ENCODE measurements at places on chromosomes 7 and 10.

- DNase-seq, result peak; percentile 42
Measured at GRCh38 chr7:139118234-139118804, 8.8 kb upstream of the ZC3HAV1 start.

- DNase-seq, result peak; percentile 21
Measured at GRCh38 chr10:52146766-52147165, 167.3 kb upstream of the DKK1 start.

GRCh38 chr10:6005856-6006395 is 28.6 kb upstream of the IL15RA start:
- DNase-seq, result no peak

GRCh38 chr10:98269435-98269912 is 1.5 kb upstream of the LOXL4 start:
- DNase-seq, result peak; percentile 86

DNA sequence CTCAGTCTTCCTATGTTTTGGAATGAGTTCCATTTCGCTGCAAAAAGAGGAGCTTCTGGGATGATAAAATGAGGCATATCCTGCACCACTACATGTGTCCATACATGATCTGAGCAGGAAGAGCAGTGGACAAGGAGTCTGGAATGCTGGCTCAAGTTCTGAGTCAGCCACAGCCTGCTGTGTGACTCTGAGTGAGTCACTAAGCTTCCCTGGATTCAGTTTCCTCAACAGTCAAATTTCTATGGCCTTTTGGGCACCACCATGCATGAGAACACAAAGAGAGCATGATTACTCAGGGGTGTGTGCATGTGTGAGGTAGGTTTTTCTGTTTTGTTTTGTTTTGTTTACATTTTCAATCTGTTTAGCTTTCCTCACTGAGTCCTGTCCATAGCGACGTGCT is 254.6 kb downstream of the ANKRD30A start:
- no peak for DNase-seq

DNA sequence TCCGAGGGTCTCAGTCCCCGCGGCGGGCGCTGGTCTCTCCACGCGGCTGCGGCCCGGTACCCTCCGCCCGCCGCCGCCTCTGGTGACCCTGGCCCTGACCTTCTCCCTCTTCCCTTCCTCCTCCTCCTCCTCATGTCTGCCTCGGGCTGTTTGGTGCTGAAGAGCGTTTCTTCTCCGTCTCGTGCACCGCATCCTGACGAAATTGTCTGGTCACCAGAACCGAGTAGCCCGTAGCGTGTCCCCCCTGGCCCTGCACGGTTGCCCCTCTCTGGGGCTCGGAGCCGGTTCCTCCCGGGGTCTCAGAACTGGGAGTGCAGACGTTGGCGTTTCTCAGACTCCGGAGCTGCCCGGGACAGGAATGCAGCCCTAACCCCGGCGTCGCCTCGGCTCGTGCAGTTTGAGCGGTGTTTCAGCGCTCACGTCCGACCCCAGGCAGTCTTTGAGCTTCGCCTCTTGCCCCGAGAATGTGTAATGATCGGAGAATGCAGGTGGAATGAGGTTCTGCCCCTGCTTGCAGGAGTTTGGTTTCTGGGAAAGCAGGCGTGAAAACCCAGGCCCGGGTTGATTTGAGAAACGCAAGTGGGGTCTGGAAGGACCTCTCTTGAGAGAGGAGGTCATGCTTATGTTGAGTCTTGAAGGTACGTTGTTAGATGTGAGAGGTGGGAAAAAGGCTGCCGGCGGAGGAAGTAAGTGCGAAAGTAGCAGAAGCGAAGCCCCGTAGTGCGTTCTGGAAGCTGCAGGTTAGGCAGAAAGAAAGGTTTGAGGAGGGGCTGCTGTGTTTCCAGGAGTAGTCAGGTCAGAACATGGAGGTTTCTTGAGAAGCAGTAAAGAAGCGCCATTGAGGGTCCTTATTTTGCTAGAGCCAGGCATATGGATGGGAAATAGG is 743 bp downstream of the RBM17 start:
- DNase-seq, result peak; percentile 40

GRCh38 chr10:118501171-118501570 is 94.3 kb downstream of the PRLHR start:
- peak; percentile 66 for DNase-seq

GRCh38 chr10:25683344-25683743 is 250.7 kb upstream of the MYO3A start:
- DNase-seq, result no peak

DNA sequence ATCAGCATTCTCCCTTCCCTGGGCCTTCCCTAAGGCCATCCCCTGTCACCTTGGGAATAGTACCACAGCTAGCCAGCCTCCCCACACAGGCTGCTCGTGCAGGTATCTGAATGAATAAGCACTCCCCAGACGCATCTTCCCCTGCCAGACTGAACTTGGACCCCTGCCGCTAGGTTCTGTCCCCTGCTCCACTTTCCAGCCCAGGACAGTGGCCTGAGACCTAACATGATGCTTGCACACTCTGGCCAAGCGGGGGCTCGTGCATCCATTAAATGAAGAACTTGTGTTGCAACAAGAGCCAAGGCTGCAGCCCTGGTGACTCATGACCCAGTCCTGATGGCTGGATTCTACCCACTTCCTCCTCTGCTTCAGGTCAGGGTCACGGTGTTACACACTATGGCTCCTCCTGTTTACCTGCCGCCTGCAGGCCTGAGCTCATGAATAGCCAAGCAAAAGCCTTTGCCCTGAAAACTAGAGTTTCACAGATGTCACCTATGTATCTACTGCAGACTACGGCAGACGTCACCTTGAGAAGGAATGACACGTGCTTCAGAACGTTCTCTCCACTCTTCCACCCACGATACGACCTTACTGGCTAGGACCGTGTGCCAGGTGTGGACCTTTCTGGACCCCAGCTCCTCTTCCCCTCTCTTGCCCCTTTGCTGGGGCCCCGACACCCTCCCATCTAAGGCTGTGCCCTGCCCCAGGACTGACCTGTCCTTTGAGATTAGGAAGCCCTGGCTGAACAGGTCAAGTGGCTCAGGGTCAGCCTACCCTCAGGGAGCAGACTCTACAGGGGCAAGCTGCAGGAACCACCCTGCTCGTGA is 6.5 kb downstream of the ASB13 start:
- DNase-seq, result peak; percentile 51

DNA sequence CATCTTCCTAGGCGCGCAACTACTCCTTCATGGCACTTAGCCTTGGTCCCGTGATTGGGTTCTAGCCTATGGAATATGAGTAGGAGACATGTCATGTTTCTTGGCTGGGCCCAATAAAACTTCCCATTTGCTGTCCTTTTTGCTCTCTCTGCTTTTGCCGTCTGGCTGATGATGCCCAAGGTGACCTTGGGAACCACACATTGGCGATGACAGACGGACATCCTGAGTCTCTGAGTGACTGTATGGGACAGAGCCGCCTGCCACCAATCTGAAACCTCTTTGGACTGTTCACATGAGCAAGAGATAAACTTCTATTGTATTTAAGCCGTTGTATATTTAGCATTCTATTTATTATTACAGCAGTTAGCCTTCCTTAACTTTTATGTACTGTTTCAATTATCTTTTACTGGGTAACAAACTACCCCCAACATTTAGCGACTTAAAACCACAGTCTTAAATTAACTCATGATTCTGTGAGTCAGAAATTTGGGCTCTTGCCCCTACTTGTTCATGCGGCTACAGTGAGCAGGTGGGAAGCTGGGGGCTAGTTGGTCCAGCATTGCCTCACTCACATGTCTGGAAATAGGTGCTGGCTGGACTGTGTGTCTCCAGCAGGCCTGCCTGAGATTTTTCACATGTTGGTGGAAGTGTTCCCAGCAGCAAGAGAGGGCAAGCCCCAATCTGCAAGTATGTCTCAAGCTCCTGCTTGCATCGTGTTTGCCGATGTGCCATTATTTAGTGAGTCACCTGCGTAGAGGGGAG is 71.7 kb downstream of the NOD1 start:
- DNase-seq, result peak; percentile 30

DNA sequence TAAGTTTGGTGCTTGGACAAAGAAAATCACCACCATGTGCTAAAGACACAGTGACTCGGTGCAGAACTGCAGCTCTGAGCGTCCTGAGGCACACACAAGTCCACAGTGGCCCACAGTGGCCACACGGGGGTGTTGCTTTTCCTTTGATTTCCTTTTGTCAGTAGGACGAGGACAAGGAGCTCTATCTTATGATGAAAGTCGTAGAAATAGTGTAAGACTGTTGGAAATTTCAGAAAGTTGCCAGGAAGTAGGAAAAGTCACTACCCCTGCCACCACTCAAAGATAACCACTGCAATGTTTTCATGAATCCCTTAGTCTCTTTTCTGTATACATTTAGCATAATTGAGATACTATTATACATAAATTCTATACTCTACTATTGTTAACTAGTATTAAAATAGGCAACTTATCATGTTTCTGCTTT is 146.0 kb downstream of the TNS3 start:
- peak; percentile 84 for DNase-seq

- no peak for DNase-seq
Measured at GRCh38 chr10:126314863-126315493, 73.3 kb downstream of the ADAM12 start.

GRCh38 chr10:89164080-89164479 is 43.0 kb downstream of the CH25H start:
- DNase-seq, result no peak

DNA sequence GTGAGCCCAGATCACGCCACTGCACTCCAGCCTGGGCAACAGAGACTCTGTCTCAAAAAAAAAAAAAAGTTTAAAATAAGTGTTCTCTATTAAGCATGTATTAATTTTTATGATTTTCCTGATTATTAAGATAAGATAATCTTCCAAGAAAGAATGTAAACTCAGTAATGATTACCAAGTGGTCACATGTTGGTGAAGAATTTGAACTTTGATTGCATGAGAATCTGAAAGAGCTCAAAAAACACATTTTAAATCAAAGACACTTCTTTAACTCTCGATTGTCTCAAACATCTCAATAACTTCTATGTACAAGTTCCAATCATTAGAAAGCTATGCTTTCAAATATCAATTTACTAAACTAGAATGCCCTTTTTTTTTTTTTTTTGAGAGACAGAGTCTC is 33.8 kb downstream of the SNX8 start:
- DNase-seq, result no peak
